Activated T-cell treated with anti-CD3 and anti-CD28 coated beads for 24 hours (primary cell): ENCODE measurements at places on chromosomes 16 and 17.

DNA sequence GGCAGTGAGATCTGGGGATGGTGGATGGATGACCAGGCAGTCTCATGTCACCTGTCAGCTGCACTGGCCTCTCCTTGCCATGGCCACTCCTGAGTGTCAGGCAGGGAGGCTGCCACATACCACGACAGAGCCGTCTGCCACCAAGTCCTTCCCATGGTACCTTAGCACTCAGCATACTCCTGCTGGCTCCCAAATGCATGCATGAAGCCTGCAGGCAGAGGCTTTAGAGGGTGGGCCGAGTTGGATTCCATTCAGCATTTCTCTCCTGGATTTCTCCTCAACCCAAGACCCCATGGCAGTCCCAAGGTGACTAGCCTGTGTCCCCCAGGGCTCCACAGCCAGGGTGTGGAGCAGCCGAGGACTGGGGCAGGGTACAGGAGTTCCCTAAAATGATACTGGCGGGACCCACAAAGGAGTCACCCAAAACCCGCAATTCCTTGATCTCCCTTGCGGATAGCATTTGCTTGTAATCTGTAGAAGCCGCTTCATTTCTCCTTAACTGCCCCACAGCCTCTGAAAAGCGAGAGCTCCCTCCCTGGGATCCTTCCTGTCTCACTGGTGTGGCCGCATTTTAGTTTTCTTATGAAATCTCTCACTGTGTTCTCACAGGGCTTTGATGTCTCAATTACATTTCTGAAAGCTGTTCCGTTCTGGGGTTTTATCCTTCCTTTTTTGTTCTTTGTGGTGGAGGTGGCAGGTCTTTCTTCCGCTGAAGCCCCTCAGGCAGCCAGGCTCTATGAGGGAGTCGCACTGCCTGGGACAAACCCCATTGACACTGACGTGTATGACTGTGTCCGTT is 141.4 kb downstream of the SOCS1 start:
- DNase-seq, result peak; percentile 34

GRCh38 chr17:66386498-66387351 is 84.3 kb downstream of the PRKCA start:
- no peak for DNase-seq

DNA sequence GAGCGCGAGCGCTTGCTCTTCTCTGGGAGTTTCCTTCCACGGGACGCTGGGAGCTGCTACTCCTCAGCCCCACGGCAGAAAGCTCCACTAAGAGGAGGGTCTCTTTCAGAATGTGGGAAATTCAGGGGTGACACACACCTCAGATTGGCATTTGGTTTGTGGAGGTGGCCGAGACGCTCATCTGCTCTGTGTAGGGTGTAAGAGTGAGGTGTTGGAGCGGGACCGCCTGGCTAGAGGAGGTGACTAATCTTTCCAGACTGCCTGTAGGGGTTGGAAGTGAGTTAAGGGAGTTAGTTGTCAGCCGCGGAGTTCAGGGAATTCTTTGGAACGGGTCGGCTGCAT is 735 bp downstream of the PSMD11 start:
- peak; percentile 26 for DNase-seq

- no peak for DNase-seq
Measured at GRCh38 chr17:7858522-7858810, 663 bp downstream of the CYB5D1 start.

- no peak for DNase-seq
Measured at GRCh38 chr16:54694651-54695050, 236.0 kb upstream of the IRX5 start.

DNA sequence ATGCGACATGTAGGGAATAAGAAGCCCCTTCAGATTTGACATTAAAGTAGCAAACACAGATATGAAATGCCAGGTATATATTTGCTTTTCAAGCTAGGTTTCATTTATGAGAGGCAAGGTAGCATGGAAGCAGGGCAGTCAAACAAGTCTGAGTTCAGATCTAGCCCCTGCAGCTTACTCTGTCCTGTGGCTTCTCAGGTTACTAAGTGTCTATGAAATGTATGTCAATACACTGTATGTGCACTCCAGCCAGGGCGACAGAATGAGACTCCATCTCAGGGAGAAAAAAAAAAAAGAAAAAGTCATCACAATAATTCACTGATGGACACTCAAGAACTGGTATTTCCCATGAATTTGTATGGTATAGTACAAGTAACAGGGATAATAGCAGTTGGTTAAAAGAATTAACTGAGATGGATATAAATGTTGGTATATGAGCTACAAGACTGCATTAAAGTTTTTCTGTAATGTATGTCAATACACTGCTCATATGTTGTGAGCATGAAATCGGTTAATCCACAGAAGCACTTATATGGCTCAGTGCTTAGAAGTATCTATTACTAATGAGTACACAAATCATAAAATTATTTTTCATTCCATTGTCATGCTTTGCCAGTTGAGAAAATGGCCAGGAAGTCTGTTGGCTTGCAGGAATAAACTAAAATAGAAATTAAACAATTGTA is 2.9 kb upstream of the WSB1 start:
- no peak for DNase-seq

DNA sequence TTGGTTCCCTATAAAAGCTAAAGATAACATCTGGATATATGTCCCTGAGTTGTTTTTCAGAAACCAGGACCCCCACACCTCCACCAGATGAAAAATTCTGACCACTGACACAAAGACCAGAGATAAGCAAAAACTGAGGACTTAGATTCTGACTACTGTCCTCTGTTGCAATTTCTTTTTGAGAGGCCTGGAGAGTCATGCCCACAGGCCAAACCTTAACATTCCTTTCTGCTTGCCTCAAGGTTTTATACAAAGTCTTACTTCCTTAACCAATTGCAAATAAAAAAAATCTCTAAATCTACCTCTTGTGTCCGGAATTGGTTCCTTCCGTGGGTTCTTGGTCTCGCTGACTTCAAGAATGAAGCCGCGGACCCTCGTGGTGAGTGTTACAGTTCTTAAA is 228.5 kb downstream of the ABCC12 start:
- DNase-seq, result no peak

DNA sequence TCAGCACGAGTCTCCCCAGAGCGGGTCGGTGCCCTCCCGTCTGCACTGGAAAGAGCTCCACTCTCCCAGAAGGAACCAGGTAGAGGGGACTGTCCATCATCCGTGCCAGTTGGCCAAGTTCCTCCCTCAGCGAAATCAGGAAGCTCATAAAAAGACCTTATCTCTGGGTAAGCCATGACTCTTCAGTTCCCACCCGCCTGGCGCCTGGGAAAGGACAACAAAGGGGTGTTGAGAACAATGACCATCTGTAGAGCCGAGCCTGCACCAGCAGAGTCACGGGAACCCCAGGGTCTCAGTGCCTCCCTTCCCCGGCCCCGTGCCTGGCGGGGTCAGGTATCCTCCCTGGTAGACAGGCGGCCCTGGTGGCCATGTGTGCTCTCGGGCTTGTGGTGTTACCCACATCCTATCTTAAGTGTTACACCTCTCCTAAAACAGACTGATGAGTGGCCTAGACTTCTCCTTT is 190.7 kb downstream of the AXIN2 start:
- DNase-seq, result no peak

- DNase-seq, result no peak
Measured at GRCh38 chr17:48459070-48459844, 29.2 kb upstream of the SKAP1 start.

- no peak for DNase-seq
Measured at GRCh38 chr16:24497440-24497839, 41.9 kb upstream of the RBBP6 start.

GRCh38 chr17:61799812-61800484 is 63.4 kb downstream of the BRIP1 start:
- DNase-seq, result no peak

DNA sequence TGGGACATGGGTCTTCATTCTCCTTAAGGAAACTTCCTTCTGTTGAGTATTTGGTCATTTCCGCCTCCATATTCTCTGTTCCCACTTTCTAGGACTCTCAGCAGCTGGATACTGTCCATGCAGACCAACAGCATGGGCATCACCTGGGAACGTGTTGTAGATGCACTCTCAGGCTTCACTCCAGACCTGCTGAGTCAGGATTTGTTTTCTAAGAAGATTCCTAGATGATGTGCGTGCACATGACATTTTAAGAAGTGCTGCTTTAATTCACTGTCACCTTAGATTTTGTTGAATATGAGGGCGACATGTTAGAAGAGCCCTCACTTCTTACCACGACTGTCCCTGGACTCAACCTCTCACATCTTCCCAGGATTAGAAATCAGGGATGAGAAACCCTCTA is 10.0 kb upstream of the SDK2 start:
- DNase-seq, result no peak

DNA sequence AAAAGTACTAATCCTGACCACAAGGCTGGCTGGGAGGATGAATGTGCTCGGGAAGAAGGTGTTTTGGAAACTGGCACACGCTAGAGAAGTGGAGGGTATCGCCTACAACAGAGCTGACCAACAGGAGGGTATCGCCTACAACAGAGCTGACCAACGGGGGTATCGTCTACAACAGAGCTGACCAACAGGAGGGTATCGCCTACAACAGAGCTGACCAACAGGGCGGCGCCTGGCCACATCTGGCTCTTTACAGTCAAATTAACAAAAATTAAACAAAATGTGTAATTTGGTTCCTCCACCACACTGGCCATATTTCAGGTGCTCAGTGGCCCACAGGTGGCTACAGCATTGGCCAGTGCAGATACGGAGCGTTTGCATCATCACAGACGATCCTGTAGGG is 153.5 kb downstream of the CMIP start:
- DNase-seq, result no peak

- no peak for DNase-seq
Measured at GRCh38 chr17:10447026-10447931, 22.1 kb downstream of the MYH4 start.

DNA sequence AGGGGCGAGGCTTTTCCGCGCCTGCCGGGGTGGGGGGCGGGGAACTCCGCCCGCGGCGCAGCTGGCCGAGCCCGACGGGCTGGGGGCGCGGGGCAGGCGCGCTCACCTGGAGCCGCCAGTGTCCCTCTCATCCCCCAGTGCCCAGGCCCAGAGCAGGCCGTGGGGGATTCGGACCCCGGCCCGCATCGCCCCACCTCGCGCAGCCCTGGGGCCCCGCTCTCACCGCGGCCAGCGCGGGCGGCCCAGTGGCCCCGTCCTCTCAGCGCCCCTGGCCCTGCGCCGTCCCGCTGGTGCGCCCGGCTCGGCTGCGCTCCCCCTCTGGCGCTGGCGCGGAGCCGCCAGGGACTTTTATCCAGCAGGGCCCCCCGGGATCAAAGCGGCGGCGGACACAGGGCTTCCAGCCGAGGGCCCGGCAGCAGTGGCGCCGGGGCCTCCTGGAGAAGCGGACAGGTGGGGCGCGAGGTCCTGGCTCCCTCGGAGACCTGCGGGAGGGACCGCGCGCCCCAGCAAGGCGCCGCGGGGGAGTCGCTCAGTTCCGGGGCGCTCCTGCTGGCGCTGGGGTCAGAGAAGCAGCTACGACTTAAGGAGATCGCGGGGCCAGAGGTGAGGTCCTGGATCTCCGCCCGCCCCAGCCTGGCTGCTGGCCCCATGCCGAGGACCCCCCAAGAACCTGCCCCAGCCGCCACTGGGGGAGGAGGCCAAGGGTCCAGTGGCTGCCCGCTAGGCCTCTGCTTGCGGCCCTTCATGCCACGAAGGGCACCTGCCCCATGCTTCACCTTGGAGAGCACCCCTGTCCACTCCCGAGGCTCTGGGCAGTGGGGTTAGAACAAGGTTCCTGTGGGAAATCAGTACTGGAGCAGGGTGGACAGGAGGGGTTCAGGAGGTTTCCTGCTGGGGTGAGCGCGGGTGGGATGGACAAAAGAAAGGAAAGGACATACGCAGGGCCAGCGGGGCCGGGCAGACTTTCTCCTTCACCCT is 823 bp upstream of the NOTUM start:
- DNase-seq, result no peak

- no peak for DNase-seq
Measured at GRCh38 chr17:76545918-76546555, 6.2 kb downstream of the PRCD start.

DNA sequence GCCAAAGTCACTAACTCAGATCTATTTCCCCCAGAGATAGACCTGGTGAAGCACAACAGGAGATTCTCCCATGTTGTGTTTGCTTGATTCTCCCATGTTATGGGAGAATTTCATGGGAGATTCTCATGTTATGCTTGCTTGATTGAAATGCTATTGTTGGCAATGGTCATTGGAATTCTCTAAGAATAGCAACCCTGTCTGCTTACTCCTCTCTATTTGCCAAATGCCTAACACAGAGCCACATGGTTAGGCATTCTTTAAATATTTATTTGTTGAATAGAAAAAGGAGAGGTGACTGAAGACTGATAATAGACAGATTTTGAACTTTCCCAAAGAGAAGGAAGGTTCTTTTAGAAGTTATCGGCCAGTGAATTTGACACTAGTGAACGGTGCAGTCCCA is 111.5 kb upstream of the MPHOSPH6 start:
- no peak for DNase-seq

DNA sequence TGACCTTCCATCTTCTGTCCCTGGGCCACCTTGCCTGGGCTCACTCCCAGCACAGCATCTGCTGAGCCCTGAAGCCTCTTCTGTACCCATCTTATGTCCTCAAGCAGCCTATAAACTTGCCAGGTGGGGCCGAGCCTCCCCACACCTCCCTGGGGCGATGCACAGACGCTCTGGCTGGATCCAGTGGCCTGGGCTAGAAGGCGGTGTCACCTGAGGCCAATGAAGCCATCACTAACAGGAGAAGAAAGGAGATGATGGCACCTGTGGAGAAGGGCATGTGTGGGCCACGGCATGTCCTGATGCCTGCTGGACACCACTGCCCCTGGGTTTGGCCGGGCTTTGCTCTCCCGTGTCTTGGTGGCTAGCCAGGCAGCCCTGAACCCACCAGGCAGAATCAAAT is 45.5 kb downstream of the PEMT start:
- no peak for DNase-seq

GRCh38 chr16:31085873-31086628 is 2.7 kb downstream of the PRSS53 start:
- no peak for DNase-seq

DNA sequence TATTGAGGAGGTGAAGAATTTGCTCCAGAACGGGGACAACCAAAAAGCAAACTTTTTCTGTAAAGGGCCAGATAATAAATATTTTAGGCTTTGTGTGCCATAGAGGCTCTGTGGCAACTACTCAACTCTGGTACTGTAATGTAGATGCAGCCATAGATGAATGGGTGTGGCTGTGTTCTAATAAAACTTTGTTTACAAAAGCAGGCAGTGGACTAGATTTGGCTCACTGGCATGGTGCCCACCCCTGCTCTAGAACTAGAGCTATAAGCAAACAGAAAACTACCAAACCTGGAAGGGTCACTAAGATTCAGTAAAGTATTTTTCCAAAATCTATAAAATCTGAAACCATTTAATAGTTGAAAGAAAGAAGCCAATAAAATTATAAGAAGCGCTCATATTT is 24.6 kb upstream of the SMURF2 start:
- no peak for DNase-seq
